Kidney epithelial cell (primary cell): ENCODE measurements at places on chromosomes 2 and 18. TPM values are rescaled to one million over a fixed set of nuclear protein-coding genes. Genes with fewer than 3 reads are reported as not detected.
A peak's percentile ranks its signal among the peaks of the same experiment; 100 is the strongest.

DNA sequence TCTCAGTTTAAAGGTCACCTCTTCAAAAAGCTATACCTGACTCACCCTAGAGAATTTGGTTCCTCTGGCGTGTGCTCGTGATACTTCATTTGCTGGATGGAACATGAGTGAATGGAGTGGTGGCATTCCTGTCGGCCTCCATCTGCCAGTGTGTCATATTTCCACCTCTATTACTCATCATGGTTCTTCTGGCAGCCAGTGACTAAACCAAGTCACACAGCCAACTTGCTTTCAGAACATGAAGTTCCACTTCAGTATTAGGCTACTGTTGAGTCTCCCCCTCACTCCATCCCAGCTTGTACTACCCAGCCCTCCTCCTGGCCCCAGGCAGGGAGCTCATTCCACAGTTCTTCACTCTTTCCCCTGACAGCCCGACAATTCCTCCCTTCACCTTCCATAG, 169.8 kb downstream of the MREG start:
- peak; percentile 91 for DNase-seq

GRCh38 chr2:15949551-15949950, 9.2 kb downstream of the MYCN start:
- DNase-seq: no peak

DNA sequence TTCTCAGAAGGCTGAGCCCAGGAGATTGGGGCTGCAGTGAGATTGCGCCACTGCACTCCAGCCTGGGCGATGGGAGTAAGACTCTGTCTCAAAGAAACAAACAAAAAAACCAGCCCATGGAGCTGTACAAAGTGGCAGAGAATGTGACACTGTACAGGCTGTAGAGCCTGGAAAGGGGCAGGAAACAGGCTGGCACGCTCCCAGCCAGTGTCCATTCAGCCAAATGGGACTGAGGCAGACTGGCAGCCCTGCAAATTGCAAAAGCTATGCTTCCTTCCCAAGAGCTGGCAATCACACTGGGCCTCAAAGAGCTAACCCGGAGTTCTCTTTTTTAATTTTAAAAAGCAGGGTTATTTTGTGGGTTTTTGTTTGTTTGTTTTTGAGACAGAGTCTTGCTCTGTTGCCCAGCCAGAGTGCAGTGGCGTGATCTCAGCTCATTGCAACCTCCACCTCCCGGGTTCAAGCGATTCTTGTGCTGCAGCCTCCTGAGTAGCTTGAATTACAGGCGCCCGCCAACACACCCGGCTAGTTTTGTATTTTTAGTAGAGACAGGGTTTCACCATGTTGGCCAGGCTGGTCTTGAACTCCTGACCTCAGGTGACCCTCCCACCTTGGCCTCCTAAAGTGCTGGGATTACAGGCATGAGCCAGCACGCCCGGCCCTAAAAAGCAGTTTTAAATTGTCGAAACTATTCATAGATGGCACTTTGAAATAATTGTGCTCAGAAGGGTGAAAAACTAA, 42.8 kb downstream of the SCRN3 start:
- DNase-seq: no peak

DNA sequence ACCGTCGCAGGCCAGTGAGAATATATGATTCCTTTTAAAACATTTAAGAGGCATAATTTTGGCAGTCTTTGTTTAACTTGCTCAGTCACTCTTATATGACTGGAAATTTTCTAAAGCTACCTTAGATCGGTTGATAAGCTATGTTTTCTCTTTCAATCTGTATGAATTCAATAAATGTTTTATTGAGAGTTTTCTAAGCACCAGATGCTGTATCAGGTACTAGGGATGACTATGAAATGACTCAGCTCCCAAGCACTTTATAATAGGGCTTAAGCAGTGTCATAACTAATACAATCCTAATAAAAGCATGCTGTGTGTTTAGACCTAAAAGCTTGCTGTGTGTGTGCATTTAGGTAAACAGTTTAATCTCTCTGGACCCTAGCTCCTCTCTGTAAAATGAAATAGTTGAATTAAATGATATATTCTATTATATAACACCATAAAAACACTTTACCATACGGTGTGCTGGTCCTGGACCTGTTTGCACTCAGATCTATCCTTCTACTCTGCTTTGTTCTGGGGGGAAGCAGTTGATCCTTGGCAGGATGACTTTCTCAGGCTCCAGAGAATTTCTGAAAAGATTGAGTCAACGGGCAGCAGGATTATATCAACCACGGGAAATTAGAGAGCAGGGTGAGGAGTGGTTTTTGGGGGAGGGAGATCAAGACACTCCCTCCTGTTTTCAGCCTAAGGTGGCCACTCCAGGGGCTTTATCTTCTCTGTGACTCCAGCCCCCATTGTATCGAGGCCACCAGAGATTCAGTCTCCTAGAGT, 26.1 kb upstream of the SLC38A11 start:
- no peak for DNase-seq

- DNase-seq: no peak
Observed at GRCh38 chr2:210224941-210225672, at the start of gene ACADL. Gene ACADL, minus strand, starts transcription at chr2:210225447. Its CDS starts 184 bp downstream, at chr2:210225263.

DNA sequence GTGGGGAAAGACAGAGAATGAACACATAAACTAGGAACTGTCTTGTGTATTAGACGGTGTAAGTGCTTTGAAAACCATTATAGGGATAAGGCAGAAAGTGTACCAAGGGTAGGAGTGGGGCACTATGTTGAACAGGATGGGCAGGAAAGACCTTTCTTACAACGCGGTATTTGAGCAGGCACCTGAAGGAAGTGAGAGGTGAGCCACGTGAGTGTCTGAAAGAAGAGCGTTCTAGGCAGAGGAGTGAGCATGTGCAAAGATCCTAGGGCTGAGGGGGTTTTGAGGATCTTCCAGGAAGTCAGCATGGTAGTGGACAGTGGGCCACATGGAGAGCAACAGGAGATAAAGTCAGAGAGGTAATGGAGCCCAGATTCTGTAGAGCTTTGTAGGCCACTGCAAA, 65.2 kb downstream of the SRD5A2 start:
- DNase-seq: no peak

DNA sequence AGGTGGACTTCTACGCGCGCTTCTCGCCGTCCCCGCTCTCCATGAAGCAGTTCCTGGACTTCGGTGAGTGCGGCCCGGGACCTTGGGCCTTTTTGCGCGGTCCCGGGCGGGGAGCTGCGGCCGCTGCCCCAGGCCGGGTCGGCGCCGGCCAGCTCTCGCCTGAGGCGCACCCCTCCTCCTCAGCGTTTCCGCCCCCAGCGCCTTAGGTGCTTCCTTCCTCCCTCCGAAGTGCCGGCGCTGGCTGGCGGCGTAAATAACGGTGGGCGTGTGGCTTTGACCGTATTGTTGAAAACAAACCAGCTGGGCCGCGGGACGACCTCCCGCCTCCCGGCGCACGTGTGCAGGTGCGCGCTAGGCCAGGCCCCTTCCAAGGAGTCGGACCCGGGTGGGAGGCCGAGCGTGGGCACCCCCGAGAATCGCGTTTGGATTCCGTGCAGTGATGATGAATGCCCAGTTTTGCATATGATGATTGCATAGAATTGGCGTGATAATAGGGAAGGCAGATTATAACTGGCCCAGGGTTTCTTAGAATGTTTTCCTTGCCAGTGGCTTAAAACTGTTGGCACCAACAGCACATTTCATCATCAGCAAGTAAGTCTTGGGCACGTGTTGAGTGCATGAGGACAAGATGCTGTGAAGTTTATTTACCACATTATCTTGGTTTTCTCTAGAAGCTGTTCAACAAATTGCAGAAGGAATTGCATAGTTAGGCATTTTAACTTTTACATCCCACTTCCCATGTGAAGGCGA, 569 bp downstream of the PDK1 start:
- no peak for DNase-seq

GRCh38 chr2:141941210-141941714, 189.6 kb downstream of the LRP1B start:
- no peak for DNase-seq

DNA sequence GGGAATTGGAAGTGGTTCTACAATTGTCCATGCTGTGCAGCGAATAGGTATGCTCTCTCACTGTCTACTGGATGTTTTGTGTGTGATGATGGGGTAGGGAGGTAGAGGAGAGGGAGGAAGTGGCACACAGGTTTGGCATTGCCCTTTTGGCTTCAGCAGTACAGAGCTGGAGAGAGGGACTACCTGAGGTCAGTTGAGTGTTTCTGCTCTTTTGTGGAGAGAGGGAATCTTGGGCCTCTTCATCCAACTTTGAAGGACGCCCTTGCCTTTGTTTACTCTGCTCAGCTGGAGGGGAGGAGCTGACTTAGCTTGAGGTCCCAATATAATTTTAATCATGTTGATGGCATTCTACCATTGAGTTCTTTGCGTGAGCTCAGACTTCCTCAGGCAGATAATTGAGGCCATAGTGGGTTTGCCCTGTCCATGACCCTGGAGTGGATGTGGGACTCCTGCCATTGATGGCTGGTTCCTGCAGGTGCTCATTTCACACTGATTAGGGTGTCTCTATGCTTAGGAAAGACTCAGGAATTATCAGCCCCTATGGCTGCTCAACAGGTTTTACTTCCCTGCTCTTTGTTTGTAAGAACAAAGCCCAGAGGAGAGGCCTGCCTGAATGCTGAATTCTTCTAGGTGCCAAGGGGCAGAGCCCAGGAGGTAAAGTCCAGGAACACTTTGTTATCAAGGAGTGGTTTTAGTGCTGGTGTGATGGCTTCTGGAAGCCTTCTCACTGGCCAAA, 7.2 kb downstream of the RPIA start:
- no peak for DNase-seq

DNA sequence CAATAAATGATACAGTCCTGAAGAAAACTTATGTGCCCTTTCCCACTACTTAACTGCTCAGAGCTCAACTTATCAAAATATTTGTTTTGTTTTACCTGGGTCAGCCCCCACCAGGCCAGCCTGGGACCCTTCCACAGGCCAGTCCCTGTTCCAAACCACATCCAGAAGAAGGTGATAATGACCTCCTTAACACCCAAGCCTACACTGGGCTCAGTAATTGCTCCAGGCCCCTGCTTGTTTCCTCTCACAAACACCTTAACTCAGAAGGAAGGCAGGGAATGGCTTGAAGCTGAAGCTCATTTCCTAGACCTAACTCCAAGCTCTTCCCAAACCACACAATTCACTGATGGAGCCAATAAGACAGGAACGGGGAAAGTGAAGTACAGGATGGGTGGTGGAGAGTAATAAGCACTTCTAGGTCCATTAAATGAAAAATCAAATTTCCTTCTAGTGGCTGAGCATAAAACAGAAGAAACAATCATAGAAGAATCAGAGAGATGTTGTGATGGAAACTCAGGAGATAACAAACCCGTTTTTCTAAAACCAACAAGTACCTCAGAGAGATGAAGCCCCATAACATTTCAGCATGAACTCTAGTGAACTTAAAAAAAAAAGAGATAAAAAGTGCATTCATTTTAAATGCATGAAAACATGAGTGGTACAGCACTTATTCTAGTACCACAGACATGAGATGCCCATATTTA, 133.4 kb upstream of the ITGB6 start:
- no peak for DNase-seq

GRCh38 chr2:128444816-128445522, 126.3 kb upstream of the HS6ST1 start:
- no peak for DNase-seq

- no peak for DNase-seq
Observed at GRCh38 chr2:220930271-220931076, 641.6 kb downstream of the EPHA4 start.

- DNase-seq: no peak
Observed at GRCh38 chr2:152627351-152627957, 89.8 kb downstream of the PRPF40A start.

GRCh38 chr2:226446406-226447001, 353.1 kb downstream of the IRS1 start:
- DNase-seq: no peak

DNA sequence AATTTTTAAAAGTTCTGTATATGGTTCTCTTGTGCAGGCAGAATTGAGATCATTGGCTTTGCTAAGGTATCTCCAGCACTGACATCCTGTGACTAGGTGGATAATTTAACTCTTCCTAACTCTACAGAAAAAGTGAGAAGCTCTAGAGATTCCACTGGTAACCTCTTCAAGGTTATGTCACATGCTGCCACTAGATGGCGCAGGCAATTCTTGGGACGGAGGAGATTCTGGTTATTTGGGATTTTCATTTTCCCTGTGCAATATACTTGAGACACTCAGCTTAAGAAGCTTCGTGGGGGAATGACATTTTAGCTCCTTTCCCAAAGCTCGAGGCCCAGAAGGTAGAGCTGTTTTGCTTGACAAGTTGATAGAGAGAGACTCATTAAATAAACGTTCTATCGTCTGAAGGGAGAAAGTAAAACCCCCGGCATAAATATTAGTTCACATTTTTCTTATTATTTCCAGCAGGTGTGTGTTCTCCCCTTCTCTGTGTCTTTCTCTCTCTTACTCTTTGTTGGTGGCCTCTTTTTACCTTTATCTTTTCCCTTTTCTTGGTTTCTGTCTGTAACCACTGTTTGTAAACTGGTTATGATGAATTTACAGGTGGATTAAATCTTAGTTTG, 26.6 kb upstream of the LANCL1 start:
- no peak for DNase-seq

GRCh38 chr2:128617029-128617590, 298.4 kb upstream of the HS6ST1 start:
- no peak for DNase-seq

DNA sequence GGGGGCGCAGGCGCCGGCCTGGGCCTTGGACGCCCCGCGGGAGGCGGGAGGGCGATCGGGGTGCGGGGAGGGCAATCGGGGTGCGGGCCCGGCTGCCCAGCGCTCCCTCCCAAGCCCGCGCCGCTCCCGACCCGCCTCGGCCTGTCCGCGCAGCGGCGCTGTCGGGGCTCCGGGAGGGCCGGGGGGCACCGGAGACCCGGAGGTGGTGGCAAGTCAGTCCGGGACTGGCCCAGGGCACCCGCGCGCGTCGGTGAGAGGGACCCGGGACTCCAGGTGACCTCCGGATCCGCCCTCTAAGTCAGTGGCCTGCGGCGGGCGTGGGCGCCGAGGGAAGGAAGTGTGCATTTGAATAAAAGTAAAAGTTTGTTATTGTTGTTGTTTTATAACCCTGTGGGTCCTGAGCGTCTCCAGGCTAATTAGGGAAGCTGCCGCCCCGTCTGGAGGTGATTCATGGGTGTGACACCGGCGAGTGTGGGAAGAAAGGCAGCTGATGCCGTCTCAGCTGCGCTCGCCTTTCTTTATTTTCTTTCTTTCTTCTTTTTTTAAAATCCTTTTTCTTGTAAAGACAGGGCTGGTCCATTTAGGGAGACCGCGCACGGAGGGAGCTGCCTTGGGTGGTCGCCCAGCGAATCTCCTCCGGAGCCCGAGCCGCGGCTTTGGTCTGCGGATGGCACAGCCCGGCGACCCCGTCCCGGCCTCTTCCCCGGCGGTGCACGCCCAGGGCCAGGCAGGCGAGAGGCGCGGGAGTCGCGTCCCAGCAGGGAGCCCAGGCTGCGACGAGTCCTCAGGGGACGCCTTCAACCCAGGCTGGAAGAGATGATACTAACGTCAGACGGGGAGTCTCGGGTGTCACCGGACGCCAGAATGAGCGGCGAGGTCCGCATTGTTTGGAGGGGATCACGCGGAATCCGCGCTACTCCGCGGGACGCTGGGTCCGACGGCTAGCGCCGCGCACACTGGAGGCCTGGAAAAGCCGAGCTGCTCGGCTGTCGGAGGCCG, 627 bp upstream of the CRACDL start:
- no peak for DNase-seq

- DNase-seq: no peak
Observed at GRCh38 chr2:200297989-200298388, 8.5 kb upstream of the SPATS2L start.

Gene MC4R
- total RNA-seq: 0.55 TPM in 1 of 2 replicates, not detected in the other

Gene XIRP2
- total RNA-seq: 0.29 TPM in 1 of 2 replicates, not detected in the other

Gene ARHGAP15
- total RNA-seq: not detected in 2 replicates

Gene TP53I3
- 69.6 and 87.6 TPM in 2 replicates for total RNA-seq

Gene IL36B
- total RNA-seq: not detected in 2 replicates
